SK-N-MC (cell line): ENCODE measurements at places on chromosomes 3 and 15.

DNA sequence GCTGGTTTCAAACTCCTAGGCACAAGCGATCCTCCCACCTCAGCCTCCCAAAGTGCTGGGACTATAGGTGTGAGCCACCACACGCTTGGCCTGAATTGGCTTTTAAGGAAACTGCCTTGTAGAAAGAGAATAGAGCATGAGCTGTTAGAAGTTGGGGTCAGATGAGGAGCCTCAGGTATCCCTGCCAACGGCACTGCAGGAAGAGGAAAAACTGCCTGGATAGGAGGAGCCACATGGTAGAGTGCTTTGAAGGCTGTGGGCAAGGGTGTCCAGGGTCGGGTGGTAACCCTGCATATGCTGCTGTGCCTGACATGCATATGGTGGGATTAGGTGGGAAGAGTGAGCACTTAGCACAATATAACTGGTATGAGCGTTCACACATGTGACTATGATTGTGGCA lies 55.0 kb downstream of the BSN start:
- DNase-seq = no peak

GRCh38 chr3:157145606-157146322 lies 14.2 kb downstream of the CCNL1 start:
- DNase-seq = no peak

DNA sequence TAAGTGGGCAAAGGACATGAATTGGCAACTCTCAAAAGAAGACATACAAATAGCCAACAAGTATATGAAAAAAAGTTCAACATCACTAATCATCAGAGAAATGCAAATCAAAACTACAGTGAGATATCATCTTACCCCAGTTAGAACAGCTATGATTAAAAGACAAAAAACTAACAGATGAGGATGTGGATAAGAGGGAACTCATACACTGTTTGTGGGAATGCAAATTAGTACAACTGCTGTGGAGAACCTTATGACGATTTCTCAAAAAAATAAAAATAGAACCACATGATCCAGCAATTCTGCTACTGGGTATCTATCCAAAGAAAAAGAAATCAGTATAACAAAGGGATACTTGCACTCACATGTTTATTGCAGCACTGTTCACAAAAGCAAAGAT lies 28.6 kb downstream of the NEK10 start:
- DNase-seq = no peak

DNA sequence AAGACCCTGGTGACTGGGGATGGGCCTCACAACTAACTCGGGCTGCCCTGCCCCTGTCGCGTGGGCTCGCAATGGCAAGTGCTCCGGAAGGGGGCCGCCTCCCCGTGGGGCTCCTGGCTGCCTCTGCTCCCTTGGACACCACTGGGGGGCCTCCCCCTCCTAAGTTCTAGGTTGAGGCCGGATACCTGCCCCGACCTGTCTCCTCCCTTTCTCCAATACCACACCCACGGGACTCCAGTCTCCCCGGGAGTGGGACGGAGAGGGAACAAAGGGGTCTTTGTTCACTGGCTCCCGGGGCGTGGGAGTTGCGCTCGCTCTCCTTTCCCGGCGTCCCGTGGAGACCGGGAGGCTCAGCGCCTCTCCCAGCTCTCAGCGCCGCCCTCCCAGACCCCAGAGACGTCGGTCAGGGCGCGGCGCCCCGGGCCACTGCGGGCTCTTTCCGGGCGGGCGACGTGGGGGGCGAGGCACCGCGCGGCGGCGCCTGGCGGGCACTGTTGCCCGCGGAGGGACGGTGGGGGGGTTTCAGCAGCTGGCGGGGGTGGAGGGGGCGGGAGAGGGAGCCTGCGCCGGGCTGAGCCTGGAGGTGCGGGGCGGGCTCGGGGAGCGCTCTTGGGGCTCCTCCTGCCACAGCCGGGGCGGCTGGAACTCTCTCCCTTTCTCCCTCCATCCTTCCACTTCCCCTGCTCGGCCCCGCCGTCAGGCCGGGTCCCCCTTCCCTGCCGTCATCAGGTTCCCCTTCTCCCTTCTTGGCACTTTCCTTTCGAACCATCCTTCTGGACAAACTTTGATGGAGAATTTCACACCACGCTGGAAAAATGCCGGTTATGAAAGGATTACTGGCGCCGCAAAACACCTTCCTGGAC lies at the start of gene KCNH8:
Gene KCNH8 (plus strand): TSS at position 606 of the 863 bp plus-strand sequence. CDS start 210 bp downstream, at position 816.
- no peak for DNase-seq

DNA sequence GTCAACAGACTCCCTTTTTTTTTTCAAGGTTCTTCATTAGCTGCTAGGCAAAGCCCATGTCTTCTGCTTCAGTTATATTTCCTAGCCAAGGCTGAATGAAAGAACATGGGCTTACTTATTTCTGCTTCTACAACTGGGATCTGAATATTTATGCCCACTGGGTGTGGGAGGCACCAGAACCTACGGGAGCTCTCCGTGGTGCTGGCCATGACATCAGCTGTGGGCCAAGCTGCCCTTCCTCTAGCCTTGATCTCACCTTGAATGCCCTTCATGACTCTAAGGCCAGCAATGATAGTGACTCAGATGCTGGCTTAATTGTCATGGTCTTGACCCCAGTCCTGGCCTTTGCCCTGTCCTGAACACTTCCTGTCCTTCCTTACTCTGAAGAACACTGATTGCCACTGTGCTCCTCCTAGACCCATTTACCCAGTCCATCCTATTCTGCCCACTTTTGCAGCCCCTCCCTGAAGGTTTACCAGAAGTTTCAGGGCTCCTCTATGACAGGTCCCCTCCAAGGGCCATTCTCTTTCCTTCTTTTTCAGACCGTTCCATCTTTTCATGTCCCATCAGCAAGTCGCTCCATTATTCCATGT lies 32.8 kb upstream of the PRR20G start:
- no peak for DNase-seq

GRCh38 chr3:177633671-177634207 lies 436.5 kb upstream of the TBL1XR1 start:
- DNase-seq = no peak

DNA sequence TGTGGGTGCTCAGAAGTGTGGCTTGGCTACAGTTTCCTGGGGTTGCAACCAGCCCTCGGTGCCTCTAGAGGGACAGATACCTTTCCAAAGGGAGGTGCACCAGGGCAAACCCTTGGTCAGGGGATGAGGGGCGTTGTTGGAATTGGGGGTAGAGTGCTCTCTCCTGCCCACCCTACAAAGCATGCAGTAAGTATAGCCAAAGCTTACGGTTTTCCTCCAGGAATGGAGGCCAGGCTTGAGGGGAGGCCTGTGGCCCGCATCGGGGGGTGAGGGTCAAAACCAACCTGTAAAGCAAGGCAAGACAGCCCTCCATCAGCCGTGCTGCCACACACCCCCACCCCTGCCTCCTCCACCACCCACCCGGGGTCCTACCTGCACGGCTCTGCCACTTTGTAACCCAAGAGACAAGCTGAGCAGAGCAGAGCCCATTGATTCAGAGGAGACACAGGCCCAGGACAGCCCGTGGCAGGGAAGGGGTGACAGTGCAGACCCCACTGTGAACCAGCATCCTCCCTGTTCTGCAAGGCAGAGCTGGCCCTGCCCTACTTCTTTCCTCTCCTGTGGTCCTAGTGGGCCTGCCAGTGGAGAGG lies 41.5 kb downstream of the TLE3 start:
- no peak for DNase-seq

- DNase-seq = no peak
These were observed 267.3 kb upstream of the ADAMTS9 start for GRCh38 chr3:64954995-64955636.

DNA sequence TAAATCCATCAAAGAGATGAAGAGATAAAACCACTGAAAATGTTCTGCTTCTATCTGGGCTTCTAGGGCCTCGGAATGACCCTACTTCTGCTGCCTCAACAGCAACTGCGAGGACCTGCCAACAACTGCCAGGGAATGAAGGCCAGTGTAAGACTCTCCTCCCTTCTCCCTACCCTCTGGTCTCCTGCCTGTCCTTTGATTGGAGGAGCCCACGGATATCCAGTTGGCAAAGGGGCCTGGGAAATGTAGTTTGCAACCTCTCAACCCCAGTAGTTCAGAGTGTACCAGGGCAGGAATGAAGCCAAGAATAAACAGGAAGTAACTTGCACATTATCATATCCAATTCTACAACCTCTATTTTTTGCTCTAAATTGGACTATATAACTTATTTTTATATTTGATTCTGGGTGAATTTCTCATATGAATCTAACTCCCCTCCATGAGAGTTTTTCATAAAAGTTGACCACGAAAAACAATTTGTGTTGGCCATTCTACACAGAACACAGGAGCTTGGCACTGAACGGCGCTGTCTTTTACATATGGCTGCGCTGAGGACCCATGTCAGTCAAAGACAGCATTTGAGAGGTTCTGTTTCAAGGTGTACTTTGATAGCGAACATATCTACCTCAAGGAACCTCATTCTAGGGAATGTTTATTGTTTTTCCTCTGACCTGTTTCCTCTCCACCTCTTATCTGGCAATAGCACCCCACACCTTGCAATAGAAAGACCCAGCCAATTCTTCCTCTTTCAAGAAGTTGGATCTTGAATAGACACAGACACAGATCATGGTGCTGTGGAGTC lies 91.1 kb upstream of the RNF7 start:
- DNase-seq = peak; percentile 81

- DNase-seq = no peak
These were observed 128.0 kb downstream of the BBX start for GRCh38 chr3:107650788-107651187.

DNA sequence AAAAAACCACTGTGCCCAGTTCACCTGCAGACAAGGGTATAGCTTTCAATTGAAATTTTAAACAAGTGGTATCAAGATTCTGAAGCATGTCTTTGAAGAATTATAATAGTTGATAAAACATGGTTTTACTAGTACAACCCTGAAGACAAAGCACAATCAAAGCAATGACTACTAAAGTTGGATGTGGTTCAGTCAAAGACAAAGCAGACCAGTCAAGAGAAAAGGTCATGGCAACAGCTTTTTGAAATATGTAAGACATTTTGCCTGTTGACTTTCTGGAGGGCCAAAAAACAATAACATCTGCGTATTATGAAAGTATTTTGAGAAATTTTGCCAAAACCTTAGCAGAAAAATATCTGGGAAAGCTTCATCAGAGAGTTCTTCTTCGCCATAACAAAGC lies 1393.6 kb downstream of the SI start:
- no peak for DNase-seq

DNA sequence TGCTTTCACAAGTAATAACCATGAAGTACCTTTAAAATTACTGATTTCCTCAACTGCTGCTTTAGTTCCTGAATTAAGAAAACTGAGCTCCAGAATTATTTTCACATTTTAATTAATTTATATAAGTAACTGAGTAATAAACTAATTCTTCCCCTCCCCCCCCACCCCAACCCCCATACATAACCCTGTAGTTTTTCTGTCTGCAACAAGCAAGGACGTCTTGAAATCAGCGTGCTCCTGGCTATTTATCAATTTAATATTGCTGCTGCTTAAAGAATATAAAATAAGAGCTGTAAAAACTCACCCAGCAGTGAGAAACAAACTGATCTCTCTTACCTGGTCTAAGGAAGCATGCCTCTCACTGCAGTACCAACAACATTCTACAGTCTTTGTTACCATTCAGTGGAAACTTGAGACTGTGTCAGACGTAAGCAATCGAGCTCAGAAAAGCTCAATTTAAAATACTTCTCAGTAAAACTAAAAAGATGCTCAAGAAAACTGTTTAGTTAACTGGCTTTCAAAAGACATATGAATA lies 121.0 kb downstream of the TFDP2 start:
- DNase-seq = peak; percentile 81

DNA sequence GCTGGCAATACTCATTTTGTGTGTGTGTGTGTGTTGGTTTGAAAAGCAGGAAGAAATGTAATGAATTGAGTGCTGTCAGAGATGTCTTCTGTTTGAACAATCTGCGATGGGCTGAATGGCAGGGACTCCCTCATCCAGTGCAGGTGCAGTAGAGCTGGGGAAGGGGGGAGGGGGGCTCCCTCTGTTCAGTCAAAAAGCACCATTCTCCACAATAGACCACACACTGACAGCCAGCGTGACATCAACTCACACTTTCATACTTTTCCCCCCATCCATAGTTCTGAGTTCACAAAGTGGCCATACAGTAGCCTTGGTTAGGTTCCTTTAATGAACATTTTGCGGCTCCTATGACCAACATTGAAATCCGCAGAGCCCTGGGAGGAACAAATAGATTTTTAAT lies 10.4 kb downstream of the SOX2 start:
- no peak for DNase-seq

DNA sequence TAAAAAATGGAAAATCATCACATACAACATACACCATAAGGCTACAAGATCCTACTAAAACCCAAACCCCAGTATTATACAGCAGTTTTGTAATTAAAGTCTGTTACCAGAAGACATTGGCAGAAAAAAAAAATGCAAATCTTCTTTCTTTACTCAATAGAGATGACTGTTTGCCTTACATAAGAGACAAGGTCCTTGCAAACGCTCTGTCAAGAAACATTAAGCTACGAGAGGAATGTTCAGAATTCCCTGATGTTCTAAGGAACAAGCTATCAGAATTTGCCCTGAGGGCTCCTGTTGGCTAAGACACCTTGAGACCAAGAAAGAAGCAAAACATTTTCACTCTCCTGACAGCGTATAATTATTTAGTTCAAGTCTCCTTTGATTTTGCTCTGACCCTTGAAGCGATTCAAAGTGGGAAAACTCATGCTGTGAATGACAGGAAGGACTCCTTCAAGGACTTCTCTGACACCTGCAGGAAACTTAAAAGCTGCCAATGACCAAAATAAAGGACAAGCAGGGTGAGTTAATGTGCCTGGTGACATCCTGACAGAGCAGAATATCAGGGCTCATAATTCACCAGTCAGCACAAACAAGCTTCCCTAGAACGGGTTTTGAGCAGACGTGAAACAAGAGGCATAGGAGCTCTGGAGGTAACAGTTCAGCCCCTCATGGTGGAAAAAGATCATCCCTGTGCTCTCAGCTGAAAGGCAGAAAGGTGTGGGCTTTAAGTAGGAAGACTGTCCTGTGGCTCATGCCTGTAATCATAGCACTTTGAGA lies 2.5 kb downstream of the SCAMP2 start:
- no peak for DNase-seq

- no peak for DNase-seq
These were observed 14.5 kb downstream of the EMC4 start for GRCh38 chr15:34239151-34239808.

DNA sequence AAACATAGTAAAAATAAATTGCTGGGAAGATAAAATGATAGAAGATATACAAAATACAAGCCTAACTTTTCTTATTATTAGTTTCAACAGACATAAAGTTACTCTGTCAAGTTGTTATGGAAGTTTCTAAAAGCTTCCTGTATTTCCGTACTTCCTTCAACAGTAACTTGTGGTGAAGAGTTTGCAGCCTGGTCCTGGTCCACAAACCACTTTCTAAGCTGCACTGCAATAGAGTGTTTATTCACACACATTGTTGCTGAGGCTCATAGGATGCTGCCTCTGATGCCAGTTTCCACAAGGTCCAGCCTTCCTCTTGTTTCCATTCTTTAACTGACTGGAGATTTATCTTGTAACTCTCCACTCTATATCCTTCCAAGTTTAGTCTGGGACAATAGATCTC lies 39.4 kb upstream of the KY start:
- DNase-seq = no peak

DNA sequence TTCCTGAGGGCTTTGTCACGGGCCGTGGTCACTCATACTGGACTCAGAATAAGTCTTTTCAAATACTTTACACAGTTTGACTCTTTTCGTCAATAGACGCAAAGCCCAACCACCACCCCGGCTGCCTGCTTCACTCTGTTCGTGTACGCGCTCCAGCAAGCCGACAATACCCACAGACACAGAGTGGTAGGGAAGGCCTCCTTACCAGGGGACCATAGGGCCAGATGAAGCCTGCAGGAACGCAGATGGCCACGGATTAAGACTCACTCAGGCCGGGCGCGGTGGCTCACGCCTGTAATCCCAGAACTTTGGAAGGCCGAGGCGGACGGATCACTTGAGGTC lies 29.7 kb downstream of the EFCAB12 start:
- no peak for DNase-seq
